Activated effector memory CD4-positive, alpha-beta T cell treated with anti-CD3 and anti-CD28 coated beads, Interleukin-2, amount 50 U/mL, for 16 hours (primary cell): ENCODE measurements at places on chromosomes 13 and 19.

DNA sequence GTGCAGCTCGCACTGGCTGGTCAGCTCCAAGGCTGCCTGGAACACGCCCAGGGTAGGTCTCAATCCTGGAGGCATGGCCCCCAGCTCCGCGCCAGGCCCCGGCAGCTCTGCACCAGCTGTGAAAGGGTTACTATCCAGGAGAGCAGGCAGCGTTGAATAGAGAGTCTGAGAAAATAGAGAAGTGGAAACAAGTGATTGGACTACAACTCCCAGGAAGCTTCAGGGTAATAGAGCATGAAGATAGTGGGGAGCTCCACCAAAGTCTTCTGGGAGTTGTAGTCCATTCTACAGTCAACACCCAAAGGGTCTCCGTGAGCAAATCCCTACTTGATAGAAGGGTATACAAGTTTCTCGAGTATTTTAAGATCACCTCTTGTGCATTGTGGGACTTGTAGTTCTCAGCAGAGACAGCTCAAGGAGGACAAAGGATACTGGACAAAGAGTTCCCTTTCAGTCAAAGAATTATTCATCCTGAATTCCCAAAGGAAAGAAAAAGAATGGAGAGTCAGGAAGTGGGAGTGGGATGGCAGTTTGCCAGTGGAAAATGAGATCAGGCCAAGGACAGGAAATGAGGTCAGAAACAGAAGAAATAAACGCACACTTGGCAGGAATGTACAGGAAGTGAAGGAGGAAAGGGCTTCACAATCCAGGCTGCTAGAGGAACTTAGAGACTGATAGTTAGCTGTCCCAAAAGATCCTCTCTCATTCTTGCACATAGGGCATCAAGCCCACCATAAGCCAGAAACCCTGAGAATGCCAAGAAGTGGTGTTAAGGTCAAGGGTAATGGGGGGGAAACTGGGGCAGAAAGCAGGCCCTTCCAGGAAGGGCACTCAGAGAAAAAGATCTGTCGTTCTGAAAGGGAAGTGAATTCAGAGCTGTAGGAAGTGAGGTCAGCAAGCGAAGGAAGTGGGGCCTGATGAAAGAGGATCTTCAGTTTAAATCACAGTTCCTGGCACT lies 5.5 kb upstream of the MAMSTR start:
- no peak for DNase-seq

GRCh38 chr19:47762615-47763308 lies 15.7 kb upstream of the SELENOW start:
- DNase-seq = no peak

DNA sequence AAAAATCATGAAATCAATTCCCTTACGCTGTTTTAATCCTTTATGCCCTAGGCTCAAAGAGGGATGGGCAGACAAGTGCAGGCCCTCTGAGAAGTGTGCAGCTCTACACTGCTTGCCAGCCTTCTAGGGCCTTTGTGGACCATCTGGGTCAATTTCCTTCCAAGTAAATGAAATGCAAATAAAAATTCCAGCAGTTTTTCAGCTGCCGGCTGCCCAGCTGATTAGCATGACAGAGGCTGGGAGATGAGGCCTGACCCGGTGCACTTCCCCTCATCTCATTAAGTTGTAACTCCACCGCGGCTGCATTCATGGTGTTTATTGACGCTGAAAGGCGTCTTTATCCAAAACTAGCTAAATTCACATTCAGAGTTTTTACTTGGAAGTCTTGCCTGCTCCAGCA lies 47.5 kb upstream of the GSX1 start:
- no peak for DNase-seq

GRCh38 chr13:52374873-52375411 lies 31.0 kb downstream of the THSD1 start:
- no peak for DNase-seq
